Activated CD4-positive, CD25-positive, alpha-beta regulatory T cell treated with anti-CD3 and anti-CD28 coated beads, Interleukin-2, amount 50 U/mL, for 72 hours (primary cell): ENCODE measurements at places on chromosomes 16 and 17.

DNA sequence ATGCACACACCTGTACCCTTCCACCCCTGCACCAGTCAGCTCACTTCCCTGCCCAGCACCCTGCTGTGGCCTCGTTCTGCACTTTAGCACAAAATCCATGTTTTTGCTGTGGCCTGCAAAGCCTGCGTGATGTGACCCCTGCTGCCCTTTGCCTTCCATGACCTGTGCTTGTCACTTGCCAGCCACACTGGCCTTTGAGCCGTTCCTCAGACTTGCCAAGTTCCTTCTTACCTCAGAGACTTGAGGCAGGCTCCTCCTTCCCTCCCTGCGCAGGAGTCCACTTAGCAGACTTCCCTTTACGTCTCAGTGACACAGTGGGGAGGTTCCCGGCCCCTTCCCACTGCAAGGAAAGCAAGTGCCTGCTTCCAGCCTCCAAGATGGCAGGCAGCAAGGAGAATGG, 134.7 kb downstream of the SNX29 start:
- no peak for DNase-seq

DNA sequence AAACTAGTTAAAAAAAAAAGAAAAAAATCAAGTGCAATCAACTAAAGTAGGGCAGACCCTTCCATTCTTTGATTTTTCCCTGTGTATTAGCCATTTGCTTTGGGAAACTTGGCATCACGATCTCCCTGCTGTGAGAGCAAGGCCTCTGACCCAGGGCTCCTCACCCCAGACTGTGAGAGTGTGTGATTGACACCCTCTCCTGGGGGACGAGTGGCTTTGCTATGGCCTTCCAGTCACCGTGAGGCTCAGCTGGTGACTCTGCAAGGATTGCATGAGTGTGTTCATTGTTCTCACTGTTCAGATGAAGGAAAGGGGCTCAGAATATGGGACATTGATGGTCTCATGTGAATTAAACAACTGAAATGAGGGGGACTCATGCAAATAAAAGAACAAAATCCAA, 69.0 kb upstream of the BCAR1 start:
- DNase-seq: no peak

GRCh38 chr16:57884655-57885133, 82.4 kb upstream of the KIFC3 start:
- DNase-seq: no peak

DNA sequence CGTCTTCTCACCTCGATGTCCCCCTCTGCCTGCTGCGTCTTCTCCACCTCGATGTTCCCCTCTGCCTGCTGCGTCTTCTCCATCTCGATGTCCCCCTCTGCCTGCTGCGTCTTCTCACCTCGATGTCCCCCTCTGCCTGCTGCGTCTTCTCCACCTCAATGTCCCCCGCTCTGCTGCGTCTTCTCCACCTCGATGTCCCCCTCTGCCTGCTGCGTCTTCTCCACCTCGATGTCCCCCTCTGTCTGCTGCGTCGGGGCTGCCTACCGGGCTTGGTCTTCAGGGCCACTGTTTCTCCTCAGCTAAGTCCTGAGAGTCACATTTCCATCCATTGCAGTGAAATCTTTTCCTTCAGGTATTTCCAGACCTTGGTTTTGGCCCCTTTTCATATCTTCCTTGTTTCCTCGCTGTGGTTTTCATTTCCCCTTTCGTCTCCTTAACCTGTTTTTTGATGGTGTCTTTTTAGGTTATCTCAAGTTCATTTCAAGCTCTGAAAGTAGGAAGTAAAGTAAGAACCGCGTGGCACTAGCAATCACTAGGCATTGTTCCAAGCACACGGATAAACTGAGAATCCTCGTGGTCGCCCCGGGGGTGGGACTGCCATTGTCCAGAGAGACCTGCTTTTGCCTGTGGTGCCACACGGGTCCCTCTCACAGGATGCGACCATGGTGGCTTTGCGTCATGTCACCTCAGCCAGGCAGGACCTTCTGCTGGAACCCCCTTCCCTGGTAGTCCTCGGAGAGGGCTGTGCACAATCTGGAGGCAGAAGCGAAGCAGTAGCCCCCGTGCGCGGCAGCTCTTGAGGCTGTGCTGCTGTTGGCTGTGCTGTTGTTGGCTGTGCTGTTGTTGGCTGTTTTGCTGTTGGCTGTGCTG, 9.5 kb upstream of the ZNF750 start:
- no peak for DNase-seq

- no peak for DNase-seq
These were observed 520.8 kb downstream of the WWOX start for GRCh38 chr16:78620291-78620690.

- DNase-seq: no peak
These were observed 272.4 kb downstream of the IRF8 start for GRCh38 chr16:86171329-86171728.

GRCh38 chr16:330741-331140, 21.8 kb downstream of the AXIN1 start:
- no peak for DNase-seq
